ENCODE measurements at places on chromosomes 13 and 19.
A peak's percentile ranks its signal among the peaks of the same experiment; 100 is the strongest.

DNA sequence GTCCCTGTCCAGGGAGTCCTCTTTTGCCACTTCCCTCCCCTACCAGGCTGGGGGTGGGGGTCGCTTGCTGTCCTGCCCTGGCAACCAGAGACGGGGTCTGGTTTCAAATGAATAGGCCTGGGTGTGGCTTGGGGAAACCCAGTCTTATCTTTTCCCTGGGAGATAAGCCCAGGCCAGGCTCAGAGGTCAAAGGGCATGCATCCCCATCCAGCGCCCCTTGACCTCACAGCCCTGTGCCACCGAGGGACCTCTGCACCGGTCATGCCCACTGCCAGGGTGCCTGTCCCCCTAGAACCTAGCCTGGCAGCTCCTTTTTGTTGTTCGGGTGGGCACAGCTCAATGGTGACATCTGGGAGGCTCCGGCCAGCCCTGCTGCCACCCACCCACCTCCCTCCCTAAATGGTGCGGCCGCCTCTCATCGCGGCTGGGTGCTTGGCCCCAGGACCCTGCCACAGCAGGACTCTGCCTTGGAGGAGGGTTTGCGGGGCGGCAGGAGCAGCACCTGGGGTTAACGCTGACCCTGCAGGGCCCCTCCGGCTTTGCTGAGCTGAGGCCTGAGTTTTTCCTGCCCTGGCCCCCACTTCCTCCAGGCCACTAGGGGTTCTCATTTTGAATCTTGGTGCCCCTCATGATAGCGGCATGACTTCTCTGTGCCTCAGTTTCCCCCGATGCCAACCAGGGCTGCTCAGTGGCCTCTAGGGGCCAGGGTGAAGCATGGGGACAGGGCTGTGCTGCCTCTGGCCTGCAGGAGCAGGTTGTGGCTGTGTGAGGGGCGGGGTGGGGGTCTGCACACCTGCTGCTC is 2.9 kb upstream of the CERS1 start:
- no peak for DNase-seq

- DNase-seq, result peak; percentile 50
Measured at GRCh38 chr19:10389863-10390262, 9.5 kb upstream of the TYK2 start.

- DNase-seq, result no peak
Measured at GRCh38 chr19:3638208-3639193, 11.9 kb upstream of the CACTIN start.

DNA sequence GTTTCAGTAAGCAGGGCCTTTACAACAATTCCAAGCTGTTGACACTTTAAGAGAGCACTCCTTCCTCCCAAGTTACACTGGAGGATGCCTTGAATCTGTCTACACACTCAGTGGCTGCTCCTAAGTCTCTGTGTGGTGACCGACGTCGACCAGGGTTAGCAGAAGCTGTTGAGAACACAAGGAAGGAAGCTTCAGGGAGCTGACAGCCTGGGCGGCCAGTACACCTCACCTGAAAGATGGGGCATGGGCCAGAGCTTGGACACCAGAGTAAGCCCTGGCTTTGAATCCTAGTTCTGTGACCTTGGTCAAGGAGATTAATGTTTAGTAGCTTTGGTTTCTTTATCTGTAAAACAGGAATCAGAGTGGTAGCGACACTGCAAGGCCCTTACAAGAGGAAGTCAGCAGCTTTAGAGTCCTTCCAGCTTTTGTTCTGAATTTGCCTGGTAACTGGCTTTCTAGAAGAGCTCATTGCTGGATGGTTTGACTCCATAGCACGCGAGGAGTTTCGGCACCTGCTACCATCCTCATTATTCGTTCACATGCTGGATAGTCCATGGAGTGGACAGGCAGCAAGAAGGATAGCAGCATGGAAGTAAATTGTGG is 214.2 kb downstream of the FGF9 start:
- DNase-seq, result no peak

GRCh38 chr13:75258159-75258782 is 223.7 kb downstream of the TBC1D4 start:
- DNase-seq, result no peak

DNA sequence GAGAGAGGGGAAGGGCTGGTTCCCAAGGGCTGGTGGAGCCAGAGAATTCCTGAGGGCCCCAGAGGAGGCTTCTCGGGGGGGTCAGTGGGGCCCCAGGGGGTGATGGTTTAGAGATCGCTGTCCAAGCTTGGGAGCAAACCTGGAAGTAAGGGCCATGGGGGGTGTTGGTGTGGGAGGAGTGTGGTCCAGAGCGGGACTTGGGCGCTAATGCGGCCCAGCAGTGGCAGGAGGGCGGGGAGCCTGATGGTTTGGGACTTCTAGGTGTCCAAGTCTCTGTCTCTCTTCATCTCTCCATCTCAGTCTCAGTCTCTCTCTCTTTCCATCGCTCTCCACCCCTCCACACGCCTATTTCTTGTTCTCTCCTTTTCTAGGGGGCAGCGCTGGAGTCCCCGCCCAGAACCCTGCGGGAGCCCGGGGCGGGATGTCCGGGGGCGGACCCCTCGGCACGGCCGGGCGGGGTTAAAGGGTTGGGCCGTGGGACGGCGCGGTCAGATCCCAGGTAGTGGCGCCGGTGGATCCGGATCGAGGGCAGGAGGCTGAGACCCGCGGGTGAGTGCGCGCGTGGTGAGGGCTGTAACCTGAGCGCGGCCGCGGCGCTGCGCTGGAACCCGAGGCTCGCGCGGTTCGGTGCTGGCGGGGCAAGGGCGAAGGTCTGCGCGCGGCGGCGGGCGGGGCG is at the start of gene CYP4F22:
Gene CYP4F22 (plus strand): TSS at position 491 of the 676 bp plus-strand sequence. CDS start 16,812 bp downstream, outside the sequence.
- DNase-seq, result peak; percentile 18

GRCh38 chr19:38649305-38650171 is 2.1 kb downstream of the ACTN4 start:
- DNase-seq, result no peak
